ENCODE measurements at places on chromosomes 3 and 15.

- no peak for DNase-seq
These were observed 93.4 kb downstream of the XXYLT1 start for GRCh38 chr3:195177422-195178123.

GRCh38 chr3:192907784-192908183, 9.9 kb downstream of the MB21D2 start:
- no peak for DNase-seq

DNA sequence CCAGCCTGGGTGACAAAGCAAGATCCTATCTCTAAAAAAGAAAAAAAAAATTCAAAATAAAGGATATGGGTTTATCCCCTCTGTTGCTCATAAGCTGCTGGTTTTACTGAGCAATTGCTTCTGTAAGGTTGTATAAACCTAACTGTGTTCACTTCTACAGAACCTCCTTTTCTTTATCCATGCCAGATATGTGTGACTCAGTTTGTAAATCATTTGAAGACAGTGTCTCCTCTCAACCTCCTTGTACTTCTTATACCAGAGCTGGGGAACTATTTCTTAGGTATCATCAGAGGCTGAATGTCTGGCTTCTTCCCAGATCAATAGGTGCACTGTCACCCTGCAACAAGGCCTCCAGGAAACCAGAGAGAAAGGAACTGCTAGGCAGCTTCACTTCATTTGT, 273.8 kb downstream of the CD47 start:
- no peak for DNase-seq

GRCh38 chr3:37174532-37175126, at the start of gene LRRFIP2:
Gene LRRFIP2 (minus strand): TSS chr3:37174582. CDS start chr3:37148983, 25,599 bp downstream.
- no peak for DNase-seq

- DNase-seq, result no peak
These were observed 40.7 kb downstream of the VGLL4 start for GRCh38 chr3:11602886-11603527.

DNA sequence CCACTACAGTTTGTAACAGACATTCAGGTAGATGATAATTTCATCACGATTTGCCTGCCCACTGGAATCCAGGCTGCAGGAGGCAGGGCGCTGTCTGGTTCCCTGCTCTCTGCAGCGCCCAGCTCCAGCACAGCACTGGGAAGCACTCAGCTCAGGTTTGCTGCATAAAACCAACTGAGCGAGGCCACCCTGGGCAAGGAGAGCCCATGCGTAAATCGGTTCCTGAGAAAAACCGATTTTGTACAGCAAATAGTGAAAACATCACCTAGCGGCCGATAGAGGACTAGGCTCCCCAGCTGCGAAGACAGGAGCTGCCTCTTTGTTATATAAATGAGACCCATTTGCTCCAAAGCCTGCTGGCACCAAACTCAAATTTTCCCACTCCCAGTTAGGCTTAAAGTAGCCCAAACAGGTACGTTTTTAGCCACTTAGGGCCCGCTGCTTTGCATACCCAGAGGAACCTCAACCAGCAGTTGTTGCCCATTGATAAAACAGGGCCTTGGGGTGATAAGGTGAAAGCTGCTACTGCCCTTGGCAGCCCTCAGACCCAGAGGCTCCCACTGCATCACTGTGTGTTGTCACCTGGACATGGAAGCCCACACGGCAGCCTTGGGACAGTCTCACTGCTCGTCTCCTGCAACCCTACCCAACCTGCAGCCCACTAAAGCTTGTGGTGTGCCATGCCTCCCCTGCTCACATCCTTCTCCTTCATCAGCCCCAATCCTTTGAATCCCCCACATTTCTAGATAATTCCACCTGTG, 47.5 kb downstream of the ALDH1L1 start:
- DNase-seq, result no peak

- no peak for DNase-seq
These were observed 1.1 kb downstream of the NCKIPSD start for GRCh38 chr3:48684480-48685143.
